ENCODE measurements at places on chromosomes 11 and 22.
A peak's percentile ranks its signal among the peaks of the same experiment; 100 is the strongest.

DNA sequence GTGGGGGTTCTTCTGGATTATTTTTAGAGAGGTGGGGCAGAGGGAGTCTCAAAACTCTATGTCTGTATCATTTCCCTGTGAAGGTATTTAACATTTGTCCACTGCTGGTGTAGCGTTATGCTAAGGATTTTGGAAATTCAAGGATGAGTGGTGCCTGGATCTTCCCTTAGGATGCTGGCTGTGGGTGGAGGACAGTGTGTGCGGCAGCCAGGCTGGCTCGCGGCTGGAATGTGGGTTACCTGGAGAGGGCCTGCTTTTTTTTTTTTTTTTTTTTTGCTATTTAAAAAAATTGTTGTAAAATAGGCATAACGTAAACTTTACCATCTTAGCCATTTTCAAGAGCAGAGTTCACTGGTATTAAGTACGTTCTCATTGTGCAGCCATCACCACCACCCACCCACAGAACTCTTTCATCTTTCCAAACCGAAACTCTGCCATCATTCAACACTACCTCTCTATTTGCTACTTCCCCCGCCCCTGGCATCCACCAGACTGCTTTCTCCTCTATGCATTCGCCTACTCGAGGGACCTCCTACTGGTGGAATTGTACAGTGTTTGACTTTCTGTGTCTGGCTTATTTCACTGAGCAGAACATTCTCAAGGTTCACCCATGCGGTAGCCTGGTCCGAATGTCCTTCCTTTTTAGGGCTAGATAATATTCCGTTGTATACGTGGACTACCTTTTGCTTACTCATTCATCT is 67.1 kb downstream of the PARVB start:
- no peak for DNase-seq

- DNase-seq, result no peak
These were observed 2000.4 kb upstream of the RAG2 start for GRCh38 chr11:38598418-38598817.

- no peak for DNase-seq
These were observed 7.3 kb downstream of the KRTAP5-9 start for GRCh38 chr11:71555508-71555907.

- DNase-seq, result no peak
These were observed 62.9 kb downstream of the MYEOV start for GRCh38 chr11:69356703-69357457.

DNA sequence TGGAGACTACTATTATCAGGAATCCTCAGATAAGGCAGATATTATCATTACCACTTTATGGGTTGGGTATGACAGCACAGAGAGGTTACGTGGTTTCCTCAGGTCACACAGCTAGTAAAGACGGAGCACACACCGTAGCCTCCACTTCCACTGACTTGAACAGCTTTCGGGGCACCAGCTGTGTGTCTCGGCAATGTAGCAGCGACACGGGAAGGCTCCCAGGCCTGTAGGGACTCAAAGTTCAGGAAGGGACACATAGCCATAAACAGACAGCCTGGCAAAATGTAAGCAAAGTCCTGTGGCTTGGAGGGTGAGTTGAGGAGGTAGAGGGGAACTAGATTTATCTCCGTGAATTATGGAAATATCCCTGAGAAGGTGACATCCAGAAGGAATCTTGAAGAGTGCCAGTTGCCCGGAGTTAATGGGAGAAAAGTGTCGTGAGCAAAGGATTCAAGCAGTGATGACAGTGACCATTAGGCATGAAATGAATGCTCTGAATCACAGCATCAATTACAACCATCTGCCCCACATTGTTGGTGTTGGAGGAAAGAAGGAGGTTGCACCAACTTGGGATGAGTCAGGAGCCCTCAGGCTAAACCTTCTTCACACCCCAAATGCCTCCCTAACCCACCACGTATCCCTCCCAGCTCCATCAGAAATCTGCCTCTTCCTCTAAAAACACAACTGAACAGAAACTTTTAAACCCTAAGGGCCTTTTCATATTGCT is 106.7 kb upstream of the ASPHD2 start:
- peak; percentile 91 for DNase-seq

GRCh38 chr11:93733474-93733873 is 7.8 kb downstream of the TAF1D start:
- no peak for DNase-seq

DNA sequence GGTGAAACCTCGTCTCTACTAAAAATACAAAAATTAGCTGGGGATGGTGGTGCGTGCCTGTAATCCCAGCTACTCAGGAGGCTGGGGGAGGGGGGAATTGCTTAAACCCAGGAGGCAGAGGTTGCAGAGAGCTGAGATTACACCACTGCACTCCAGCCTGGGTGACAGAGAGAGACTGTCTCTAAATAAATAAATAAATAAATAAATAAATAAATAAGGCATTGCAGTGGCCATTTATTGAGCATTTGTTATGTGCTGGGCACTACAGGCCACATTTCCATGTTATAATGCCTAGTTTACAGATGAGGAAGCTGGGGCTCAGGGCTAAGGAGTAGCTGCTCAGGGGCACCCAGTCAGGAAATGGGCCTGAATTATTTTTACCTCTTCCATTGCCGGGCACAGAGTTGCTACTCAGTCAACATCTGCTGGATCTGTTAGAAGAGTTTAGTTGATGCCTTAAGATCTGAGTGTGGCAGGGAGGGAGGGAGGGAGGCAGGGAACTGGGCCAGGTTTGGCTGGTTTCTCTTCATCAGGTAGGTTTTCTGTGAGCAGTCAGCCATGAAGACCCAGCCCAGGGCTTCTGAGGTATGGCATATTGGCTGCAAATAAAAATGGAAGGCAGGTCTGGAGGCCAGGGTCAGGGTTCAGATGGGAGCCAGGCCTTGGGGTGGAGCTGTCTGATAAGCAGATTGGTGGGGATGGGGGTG is 5.6 kb downstream of the PVALB start:
- DNase-seq, result no peak

DNA sequence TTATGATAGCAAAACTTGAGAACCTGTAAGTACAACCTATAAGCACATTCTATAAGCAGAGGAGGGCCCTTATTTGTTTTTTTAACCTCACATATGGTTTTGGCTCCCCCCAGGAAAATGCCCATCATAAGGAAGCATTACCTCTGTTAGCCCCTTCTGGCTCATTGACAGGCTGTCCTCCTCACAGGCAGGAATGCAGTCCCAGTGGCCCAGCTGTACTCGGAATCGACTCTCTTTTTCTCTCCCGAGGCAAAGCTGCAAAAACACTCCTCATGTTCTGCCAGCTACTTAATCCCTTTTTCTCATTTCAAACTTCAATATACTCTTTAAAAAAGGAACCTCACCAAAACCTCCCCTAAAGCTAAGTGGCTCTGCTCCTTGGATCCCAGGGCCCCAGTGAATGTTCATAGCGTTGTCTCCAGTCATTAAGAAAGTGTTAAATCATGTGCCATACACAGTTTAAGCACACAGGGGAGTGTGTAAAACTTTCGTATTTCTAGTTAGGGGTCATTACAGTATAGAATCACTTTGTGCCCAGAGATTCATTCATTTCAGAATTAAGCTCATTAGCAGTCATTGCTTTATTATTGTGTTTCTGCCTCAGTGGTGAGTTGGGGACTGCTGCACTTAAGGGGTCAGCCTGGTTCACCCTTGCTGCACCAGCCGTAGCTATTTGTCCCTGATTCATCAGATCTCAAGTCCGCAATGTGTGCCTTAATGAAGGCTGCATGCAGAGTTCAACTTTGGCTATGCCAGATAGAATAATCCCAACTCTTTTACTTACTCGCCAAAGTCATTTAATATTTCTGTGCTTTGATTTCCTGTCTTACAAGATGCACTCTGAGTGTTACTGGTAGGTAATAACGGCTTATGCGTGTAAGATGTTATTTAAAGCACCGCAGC is 57.6 kb downstream of the JRKL start:
- DNase-seq, result no peak

- peak; percentile 98 for DNase-seq
These were observed at the start of gene SCO2 for GRCh38 chr22:50525104-50525857. Gene SCO2 (minus strand): TSS chr22:50525598. CDS start chr22:50524411, 1,187 bp downstream.

- no peak for DNase-seq
These were observed 77.0 kb downstream of the ST3GAL4 start for GRCh38 chr11:126432525-126432924.

DNA sequence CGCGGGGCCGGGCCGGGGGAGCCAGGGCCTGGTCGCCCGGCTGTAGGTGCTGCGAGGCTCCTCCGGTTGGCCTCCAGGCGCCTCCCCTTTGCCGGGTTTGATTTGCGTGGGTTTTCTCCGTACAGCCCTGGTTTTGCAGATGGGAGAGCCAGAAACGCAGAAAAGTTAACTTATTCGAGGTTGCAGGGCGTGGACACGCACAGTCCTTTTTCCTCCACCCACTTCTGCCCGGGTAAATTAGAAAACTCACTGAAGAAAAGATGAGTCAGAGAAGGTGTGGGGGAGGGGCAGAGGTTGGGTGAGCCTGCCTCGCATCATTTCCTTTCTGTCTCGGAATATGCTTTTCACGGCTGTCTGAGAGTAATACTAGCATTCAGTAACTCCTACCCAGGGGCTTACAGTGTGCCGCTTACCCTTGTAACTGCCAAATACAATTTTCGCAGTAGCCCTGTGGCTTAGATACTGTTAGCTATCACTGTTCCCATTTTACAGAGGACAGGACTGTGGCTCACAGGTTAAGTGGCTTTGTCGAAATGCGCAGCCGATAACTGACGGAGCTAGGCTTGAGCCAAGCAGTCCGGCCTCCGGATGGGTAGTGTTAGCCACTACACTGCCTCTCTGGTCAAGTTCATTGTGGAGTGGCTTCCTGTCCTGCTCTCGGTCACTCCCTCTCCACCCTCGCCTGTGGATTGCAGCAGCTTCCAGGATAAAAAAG is 812 bp downstream of the FADD start:
- peak; percentile 84 for DNase-seq

- DNase-seq, result peak; percentile 18
These were observed 539 bp downstream of the SLC35C1 start for GRCh38 chr11:45805305-45806071.

DNA sequence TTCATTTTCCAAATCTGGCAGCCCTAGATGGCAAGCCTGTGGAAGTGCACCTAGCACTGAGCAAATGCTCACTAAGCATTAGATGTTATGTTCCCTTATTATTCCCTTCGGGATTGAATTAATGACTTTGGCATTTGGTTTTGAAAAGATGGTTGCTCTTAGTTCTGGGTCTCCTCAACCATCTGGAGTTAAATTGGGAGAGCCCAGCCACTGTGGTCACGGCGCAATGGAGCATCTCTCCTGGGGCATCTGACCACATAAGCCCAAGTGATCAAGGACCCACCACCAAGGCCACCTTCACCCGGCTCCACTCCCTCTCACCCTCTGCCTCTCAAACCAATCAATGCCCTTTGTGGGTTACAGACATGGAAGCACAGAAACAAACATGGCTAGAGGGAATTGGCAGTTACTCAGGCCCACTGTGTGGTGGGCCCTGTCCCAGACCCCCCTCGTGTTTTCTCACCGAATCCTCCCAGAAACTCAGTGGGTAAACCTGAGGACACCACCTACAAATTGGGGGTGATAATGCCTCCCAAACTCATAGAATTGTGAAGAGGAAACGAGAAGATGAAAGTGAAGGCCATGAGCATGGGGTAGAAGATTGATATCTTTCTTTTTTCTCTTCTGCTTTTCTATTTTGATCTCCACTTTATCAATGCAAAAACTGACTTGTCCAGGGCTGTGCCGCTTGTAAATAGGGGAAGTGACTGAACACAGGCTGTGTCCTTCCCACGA is 52.2 kb downstream of the IRAG1 start:
- DNase-seq, result no peak

- no peak for DNase-seq
These were observed 61.2 kb downstream of the TBC1D22A start for GRCh38 chr22:46823654-46824053.

GRCh38 chr11:28476864-28477263 is 368.7 kb downstream of the METTL15 start:
- no peak for DNase-seq

DNA sequence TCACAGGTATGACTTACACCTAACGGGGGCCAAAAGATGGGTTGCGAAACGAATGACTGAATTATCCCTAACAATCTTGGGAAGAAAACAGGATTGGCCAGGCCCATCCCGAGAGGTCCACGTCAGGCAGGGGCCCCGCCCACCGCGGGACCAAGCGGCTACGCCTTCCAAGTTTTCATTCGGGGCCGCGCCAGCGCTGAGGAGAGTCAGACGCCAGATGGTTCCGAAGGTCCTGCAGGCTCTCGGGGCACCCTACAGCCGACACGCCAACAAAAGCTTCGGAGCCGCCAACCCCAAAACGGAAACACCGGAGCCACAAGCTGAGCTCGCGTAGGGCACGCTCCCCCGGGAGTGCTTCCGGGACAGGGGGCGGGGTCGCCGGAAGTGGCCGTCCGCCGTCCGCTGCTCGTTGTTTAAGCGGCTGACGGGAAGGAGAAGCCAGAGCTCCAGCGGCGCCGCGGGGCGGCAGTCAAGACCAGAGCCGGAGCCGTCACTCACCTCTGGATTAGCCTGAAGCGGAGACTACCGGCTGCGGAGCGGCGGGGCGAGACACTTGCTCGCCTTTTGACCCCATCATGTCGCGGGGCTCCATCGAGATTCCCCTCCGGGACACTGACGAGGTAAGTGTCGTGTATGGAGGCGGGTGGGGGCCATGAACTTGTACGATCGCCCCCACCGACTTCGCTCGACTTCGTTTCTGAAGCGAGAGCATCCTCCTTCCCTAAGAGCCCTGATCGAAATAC is at the start of gene CTR9:
Gene CTR9 (plus strand): TSS at position 409 of the 743 bp plus-strand sequence. CDS start 167 bp downstream, at position 576.
- DNase-seq, result peak; percentile 93

DNA sequence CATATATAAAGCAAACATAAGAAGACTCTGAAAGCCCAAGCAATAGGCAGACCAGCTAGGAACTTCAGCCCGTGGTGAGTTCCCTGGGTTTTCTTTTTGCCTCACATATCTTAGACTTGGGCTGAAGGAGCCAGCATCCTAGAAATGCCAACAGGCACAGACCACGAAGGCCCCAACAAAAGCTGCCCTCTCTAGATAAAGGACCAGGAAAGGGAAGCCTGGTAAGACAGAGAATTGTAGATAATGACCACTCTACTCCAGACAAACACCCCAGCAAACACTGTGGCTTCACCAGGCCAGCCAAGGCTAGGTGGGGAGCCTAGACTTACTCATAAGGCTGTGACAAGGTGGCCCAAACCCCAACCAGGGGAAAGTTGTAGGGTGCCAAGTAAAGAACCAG is 11.2 kb downstream of the GAL start:
- no peak for DNase-seq

GRCh38 chr11:468036-468435 is 18.0 kb downstream of the PTDSS2 start:
- DNase-seq, result no peak

GRCh38 chr11:120655589-120655988 is 144.0 kb downstream of the GRIK4 start:
- DNase-seq, result no peak

All from Caki2 (cell line).